PC-3 (cell line): ENCODE measurements at places on chromosomes 7 and 10. TPM values are rescaled to one million over a fixed set of nuclear protein-coding genes. Genes with fewer than 3 reads are reported as not detected.
A peak's percentile ranks its signal among the peaks of the same experiment; 100 is the strongest.

CAMK1D gene
- total RNA-seq = 1.3 and 2.1 TPM in 2 replicates

CLRN3 gene
- not detected in 2 replicates for total RNA-seq

FKBP6 gene
- not detected in 2 replicates for total RNA-seq

DNA sequence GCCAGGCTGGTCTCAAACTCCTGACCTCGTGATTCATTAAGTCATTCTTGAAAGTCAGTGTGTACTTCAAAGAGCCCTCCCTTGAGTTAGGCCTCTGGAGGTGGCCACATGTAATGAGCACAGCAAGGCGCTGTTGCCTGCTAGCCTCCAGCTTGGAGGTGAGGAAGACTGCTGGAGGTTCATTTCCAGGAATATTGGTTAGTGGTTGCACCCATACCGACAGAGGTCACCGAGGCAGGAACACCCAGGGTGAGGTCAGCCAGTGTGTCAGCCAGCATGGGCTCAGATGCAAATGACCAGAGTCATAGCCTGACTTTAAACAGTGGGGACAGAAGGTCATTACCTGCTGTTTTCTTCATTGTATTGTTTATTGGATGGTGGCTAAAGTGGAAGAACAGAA lies 85.0 kb downstream of the PLPP4 start:
- DNase-seq = no peak
- H3K27me3 ChIP-seq = no peaks in the 10 kb centered on the region
- no peaks in the 10 kb centered on the region for H3K36me3 ChIP-seq
- H3K27ac ChIP-seq = no peak overlapping the region
- H3K4me1 ChIP-seq = no peaks in the 10 kb centered on the region
- H3K4me3 ChIP-seq = no peak overlapping the region

- H3K4me3 ChIP-seq = no peak overlapping the region
- no peak for DNase-seq
- H3K27me3 ChIP-seq = peaks cover 33% of the 10 kb centered on the region
- no peak overlapping the region for H3K27ac ChIP-seq
- no peaks in the 10 kb centered on the region for H3K36me3 ChIP-seq
- no peaks in the 10 kb centered on the region; the same call in 1 of the 2 replicates for H3K4me1 ChIP-seq
Observed at GRCh38 chr7:150979713-150980390, 1.7 kb upstream of the KCNH2 start.

- no peaks in the 10 kb centered on the region for H3K27me3 ChIP-seq
- H3K4me1 ChIP-seq = no peaks in the 10 kb centered on the region
- H3K36me3 ChIP-seq = peaks cover 8% of the 10 kb centered on the region; the same call in 1 of the 2 replicates
- no peak overlapping the region for H3K4me3 ChIP-seq
- H3K27ac ChIP-seq = no peak overlapping the region
Observed at GRCh38 chr7:779480-779879, 52.4 kb upstream of the PRKAR1B start.

SPACDR gene
- total RNA-seq = 0.11 and 2.5 TPM in 2 replicates

- H3K4me3 ChIP-seq = no peak overlapping the region
- peak overlapping the region; percentile 81 for H3K27ac ChIP-seq
- H3K36me3 ChIP-seq = no peaks in the 10 kb centered on the region
- H3K4me1 ChIP-seq = peaks cover 35% of the 10 kb centered on the region
- no peaks in the 10 kb centered on the region for H3K27me3 ChIP-seq
- DNase-seq = peak; percentile 51
Observed at GRCh38 chr10:24617771-24618396, 105.8 kb downstream of the ARHGAP21 start.

GRCh38 chr7:148620749-148621359 lies 30.3 kb downstream of the C7orf33 start:
- H3K27me3 ChIP-seq = peaks cover 10% of the 10 kb centered on the region
- H3K4me3 ChIP-seq = no peak overlapping the region
- H3K27ac ChIP-seq = no peak overlapping the region
- peak; percentile 38 for DNase-seq
- H3K36me3 ChIP-seq = no peaks in the 10 kb centered on the region

TAS2R41 gene
- total RNA-seq = not detected in 2 replicates

DNA sequence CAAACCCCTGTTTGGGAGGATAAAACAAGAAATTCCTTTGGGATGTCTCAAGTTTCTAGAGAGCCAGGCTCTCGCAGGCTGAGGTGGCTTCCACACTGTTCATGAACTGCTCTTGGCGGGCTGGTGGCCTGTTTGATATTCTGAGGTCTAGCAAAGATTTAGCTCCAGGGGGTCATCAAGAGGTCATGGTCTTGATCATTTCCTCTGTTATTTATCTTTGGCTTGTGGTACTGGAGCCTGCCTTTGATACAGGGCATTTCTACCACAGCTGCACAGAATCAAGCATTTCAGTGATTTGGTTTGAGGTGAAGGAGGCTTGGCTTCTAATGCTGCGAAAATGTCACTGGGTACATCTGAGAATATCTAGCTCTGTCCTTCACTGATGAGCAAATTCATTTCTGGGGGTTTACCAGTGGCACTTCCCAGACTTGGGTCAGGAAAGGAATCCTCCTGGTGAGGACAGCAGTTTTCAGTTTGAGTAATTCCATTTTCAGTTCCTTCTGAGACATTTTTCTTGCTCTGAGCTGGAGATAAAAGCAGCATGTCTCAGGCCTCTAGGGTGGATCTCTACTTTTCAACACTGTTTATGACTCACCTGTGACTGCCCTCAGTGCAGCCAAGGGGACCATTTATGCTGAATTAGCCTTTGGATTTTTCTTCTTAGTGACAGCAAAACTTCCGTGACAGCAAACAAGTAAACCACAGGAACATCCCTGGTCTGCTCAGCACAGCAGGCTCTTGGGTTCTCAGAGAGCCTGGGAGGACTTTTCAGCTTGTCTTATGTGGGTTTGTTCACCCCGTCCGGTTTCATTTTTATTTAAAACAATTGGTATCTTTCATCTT lies 312.0 kb downstream of the RNLS start:
- no peaks in the 10 kb centered on the region for H3K4me1 ChIP-seq
- no peaks in the 10 kb centered on the region for H3K36me3 ChIP-seq
- H3K4me3 ChIP-seq = no peak overlapping the region
- no peaks in the 10 kb centered on the region for H3K27me3 ChIP-seq

PLPP4 gene
- 5.0 and 10.7 TPM in 2 replicates for total RNA-seq

GRCh38 chr7:12138421-12138820 lies 72.7 kb upstream of the TMEM106B start:
- peaks cover 9% of the 10 kb centered on the region; the same call in 1 of the 2 replicates for H3K4me1 ChIP-seq
- H3K4me3 ChIP-seq = no peak overlapping the region
- no peaks in the 10 kb centered on the region for H3K36me3 ChIP-seq
- DNase-seq = no peak
- H3K27me3 ChIP-seq = no peaks in the 10 kb centered on the region

- no peak overlapping the region for H3K27ac ChIP-seq
- no peak for DNase-seq
- peaks cover 9% of the 10 kb centered on the region; the same call in 1 of the 2 replicates for H3K4me1 ChIP-seq
- H3K36me3 ChIP-seq = no peaks in the 10 kb centered on the region
- no peaks in the 10 kb centered on the region for H3K27me3 ChIP-seq
Observed at GRCh38 chr7:157431173-157431950, 94.6 kb downstream of the DNAJB6 start.

DNA sequence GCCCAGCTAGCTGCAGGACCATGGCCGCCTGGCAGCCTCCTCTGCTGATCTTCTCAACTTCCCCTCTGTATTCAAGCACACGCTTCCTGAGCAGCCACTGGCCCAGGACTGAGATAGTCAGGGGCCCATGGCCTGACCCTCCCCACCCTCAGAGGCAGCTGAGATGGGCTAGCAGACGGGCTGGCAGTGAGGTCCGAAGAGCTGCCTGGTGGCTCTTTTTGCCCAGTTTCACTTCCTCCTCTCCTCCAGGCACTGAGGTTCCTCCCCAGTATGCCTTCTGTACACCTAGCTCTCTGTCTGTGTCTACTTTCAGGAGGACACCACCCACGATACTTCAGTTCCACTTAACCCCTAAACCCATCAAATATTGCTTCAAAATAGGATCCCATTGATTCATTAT lies 395.6 kb downstream of the TNS3 start:
- no peak overlapping the region for H3K4me3 ChIP-seq
- H3K4me1 ChIP-seq = no peaks in the 10 kb centered on the region
- no peaks in the 10 kb centered on the region for H3K36me3 ChIP-seq
- no peak for DNase-seq
- H3K27me3 ChIP-seq = peaks cover 10% of the 10 kb centered on the region; the same call in 1 of the 2 replicates
- H3K27ac ChIP-seq = no peak overlapping the region

DNA sequence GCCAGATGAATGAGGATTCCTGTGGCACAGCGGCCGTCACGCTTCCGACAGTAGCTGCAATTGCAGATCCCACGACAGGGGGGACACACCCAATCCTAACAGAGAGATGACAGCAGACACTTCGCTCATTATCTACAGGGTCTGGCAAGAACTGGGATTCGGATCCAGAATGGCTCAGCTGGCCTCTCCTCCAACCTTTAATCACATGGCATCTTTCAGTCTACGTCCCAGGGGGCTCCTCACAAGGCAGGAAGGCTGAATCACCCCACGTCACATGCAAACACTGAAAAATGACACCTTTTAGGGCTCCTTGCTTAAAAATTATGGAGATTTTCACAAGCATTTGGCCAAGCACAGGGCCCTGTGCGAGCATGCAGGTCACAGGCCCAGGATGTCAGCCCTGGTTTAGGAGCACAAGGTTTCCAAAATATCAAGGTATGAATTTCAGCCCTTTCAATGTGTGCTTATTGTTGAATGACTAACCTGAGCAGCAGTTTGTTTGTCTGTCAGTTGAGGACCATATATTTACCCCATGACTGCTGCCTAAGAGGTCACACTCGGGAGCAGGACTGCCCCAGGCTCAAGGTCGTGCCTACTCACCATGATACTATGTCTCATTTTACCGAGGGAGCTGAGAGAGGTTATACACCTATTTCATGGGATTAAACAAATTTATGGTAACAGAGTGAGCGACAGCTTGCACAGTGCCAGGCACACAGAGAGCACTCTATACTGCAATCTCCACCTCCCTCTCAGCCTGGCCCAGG lies 42.5 kb downstream of the CDCA7L start:
- no peak for DNase-seq
- H3K4me1 ChIP-seq = peaks cover 18% of the 10 kb centered on the region
- H3K36me3 ChIP-seq = peaks cover 61% of the 10 kb centered on the region
- no peak overlapping the region for H3K4me3 ChIP-seq
- peak overlapping the region; percentile 21 for H3K27ac ChIP-seq
